ENCODE measurements at places on chromosomes 5 and 9.

DNA sequence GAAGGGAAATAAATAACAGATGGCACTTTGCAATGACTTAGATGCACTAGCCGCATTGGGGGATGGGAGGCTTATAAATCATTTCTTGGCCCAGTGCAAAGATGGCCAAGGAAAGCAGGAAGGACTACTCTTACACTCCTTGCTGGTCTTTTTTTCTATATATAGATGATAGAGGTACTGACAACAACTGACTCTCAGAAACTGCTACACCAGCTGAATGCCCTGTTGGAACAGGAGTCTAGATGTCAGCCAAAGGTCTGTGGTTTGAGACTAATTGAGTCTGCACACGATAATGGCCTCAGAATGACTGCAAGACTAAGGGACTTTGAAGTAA is 1.7 kb downstream of the CCNG1 start:
- DNase-seq, result no peak

DNA sequence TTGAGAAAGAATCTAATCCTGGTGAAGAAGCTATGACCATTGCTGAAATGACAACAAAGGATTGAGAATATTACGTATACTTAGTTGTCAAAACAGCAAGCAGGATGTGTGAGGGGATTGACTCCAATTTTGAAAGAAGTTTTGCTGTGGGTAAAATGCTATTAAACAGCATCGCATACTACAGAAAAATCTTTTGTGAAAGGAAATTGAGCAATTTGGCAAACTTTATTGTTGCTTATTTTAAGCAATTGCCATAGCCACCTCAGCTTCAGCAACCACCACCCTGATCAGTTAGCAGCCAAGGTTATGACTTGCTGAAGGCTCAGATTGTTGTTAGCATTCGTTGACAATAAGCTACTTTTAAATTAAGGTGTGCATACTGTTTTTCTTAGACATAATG is 22.5 kb upstream of the ARL14EPL start:
- no peak for DNase-seq

DNA sequence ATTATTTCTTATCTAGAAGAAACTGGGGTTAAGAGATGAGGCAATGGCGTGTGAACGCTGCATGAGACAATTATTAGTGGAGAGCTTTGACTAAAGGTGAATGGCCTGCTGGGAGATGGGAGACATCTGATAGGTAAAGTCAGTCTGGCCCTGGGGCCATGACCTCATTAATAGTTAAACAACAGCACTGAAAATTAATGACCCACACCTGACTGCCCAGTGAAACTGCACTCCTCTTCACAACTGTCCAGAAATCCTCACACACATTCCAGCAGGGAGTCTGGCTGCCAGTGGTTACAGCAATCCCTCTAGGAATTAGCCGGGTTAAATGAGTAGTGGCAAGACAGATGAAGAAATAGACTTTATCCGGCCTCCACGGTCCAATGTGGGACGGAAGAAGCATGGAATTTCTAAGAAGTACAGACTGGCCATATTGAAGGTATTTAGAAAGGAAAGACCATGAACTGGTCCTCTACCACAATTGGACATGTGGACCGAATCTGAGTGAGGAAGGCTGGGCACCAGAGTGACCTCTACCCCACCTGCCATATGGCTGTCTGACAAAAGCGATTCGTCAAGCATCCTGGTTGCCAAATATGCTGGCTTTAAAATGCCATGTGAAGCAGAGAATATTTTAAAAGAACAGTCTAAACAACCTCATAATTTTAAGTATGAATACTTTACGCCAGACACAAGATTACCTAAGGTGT is 138.4 kb downstream of the EFNA5 start:
- no peak for DNase-seq

- peak; percentile 8 for DNase-seq
These were observed 62.8 kb downstream of the PFDN1 start for GRCh38 chr5:140239939-140240700.

- no peak for DNase-seq
These were observed at the start of gene EDIL3 for GRCh38 chr5:84384604-84385575. TSS of gene EDIL3 (minus strand) at chr5:84384880. CDS start at chr5:84384374, 506 bp downstream.

DNA sequence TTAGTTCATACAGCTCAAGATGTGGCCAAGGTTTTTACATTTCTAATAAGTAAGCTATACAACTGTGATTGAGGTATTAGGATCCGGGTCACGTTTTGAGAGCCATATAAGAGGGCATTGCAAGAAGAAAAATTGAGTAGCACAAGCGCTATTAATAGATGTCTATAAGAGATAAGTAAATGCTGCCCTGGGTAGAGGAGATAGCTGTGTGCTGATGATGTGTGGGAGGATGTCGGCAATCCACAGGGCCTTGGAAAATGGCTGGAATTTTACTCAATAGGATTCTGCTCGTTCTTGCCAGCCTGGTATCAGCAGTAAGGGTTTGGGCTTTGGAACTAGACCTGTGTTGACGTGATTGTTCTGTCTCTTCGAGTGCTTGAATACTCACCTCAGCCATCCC is 41.6 kb downstream of the CSF1R start:
- DNase-seq, result no peak

- DNase-seq, result no peak
These were observed 58.3 kb downstream of the JAK2 start for GRCh38 chr9:5043381-5043780.

- no peak for DNase-seq
These were observed 1203.4 kb upstream of the DMAC1 start for GRCh38 chr9:9002826-9003583.

GRCh38 chr9:126833710-126834345 is 26.6 kb upstream of the ZBTB34 start:
- no peak for DNase-seq

- DNase-seq, result peak; percentile 41
These were observed 18.3 kb upstream of the HSDL2 start for GRCh38 chr9:112361601-112362000.

DNA sequence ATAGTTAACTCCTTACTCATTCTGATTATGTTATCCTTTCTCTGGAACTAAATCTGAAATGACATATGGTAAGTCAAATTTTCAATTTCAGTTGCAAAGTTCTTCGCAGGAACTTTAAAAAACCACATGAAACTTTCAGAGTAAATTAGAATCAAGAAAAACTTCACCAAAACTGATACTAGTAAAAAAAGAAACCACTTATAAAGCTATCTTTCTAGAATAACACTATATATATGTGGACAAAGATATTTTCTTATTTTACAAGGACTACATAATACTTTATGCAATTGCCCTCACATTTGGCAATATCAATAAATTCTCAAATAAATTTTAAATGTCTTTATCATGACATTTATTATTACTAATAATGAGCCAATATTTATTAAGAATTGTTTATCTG is 1847.1 kb upstream of the NUDT12 start:
- DNase-seq, result no peak

DNA sequence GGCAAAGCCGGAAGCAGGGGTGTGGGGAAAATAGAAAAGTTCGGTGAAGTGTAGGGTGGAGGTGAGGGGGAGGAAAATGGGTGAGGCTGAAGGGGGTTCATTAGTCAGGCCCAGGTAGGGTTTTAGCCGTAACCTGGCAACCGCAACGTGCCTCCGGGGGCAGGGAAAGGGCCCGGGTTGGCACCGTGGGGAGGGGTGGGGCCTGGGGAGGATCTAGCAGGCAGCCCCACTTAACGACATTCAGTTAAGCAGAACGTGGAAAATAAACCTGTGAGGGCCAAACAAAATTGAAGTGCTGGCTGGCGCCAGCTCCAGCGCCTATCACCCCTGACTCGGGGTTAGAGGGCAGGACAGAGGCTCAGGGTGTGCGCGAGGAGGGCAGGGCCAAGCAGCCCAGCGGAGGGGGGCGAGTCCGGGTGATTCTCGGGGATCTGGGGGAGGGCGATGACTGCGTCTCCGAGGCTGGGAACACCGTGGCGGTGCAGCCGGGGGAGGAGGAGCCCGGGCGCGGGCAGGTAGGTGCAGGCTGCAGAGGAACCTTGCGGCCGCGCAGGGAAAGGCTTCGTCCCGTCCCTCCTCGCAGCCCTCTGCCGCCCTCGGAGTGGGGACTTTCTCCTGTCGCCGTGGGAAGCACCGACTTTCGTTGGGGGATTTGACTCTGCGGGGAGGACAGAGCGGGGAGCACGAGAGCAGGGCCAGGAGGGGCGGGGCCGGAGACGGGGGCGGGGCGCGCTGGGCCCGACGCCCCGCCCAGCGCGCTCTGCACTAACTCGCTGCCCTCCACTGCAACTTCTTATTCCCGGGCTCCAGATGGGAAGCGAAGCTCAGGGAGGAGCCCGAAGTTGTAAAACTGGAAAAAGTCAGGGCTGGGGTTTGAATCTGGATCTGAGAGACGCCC is 5.1 kb downstream of the RGS14 start:
- DNase-seq, result peak; percentile 70

GRCh38 chr5:94396687-94397086 is 221.7 kb downstream of the KIAA0825 start:
- DNase-seq, result no peak

- DNase-seq, result no peak
These were observed 83.1 kb upstream of the CPLX2 start for GRCh38 chr5:175788155-175788787.

- DNase-seq, result no peak
These were observed 24.2 kb downstream of the ENHO start for GRCh38 chr9:34498553-34498952.

GRCh38 chr5:71586052-71586940 is 844 bp upstream of the MCCC2 start:
- no peak for DNase-seq

- DNase-seq, result no peak
These were observed 19.0 kb downstream of the UNC13B start for GRCh38 chr9:35180801-35181200.

DNA sequence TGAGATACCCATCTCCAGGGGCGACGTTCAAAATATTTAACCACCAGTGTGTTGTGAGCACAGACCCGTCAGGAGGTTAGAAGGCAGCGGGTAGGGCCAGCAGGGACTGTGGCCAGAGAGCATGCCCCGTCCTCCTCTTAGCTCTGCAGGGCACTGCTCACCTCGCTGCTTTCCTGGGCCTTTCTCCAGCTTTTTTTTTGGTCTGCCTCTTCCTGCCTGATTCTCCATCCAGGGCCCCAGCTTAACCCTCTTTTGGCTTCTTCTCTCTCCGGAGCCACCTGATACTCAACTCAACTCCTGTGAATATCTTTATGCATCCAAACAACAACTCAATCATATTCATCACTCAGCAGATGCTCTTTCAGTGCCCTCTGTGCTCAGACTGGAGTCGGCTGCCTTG is 44.0 kb downstream of the TMOD1 start:
- no peak for DNase-seq

- DNase-seq, result peak; percentile 66
These were observed 79.4 kb downstream of the ESM1 start for GRCh38 chr5:54905942-54906537.

DNA sequence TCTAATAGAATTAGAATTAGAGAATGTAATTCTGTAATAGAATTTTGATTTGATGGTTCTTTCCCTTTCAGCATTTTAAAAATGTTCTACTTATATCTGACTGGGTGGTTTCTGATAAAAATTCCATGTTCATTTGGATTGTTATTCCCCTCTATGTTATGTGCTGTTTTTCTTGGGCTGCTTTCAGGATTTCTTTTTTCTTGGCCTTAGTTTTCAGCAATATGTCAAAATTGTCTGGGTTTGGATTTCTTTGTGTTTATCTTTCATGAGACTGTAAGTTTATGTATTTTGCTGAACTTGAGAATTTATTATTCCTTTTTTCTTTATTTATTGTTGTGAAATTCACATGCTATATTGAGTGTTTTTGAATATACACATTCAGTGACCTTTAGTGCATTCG is 189.1 kb downstream of the RANBP17 start:
- no peak for DNase-seq

DNA sequence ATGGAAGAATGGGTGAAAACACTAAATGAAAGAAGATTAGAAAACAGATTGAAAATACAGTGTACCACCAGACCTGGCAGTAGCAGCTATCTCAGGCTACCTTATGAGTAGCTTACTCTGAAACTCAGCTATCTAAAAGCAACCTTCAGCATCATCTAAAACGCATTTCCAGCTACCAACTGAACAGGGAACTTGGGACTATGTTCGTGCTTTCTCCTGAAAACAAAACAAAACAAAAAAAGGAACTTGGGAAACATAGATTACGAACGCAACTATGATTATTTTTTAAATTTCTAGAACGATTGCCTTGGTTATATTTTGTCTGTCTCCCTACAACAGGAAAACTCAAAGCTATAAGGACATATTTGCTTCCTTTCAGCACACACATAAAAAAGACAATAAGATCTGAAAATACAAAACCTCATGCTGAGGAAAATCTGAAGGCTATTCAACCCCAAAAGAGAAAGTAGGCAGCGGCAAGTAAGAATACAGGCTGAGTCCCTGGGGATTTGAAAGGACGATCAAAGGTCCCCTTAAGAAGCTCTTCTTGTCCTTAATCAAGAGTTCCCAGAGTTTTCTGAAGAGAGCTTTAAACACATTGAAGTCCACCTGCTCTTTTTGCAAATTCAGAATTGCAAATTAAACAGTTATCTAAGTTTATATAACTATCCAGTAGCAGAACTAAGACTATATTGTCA is 53.4 kb downstream of the OR2K2 start:
- no peak for DNase-seq

GRCh38 chr5:51227963-51228470 is 155.2 kb upstream of the ISL1 start:
- no peak for DNase-seq

GRCh38 chr5:52963636-52964035 is 25.5 kb upstream of the ITGA2 start:
- DNase-seq, result no peak

GRCh38 chr9:114851306-114851705 is 45.5 kb upstream of the TNFSF15 start:
- DNase-seq, result no peak

DNA sequence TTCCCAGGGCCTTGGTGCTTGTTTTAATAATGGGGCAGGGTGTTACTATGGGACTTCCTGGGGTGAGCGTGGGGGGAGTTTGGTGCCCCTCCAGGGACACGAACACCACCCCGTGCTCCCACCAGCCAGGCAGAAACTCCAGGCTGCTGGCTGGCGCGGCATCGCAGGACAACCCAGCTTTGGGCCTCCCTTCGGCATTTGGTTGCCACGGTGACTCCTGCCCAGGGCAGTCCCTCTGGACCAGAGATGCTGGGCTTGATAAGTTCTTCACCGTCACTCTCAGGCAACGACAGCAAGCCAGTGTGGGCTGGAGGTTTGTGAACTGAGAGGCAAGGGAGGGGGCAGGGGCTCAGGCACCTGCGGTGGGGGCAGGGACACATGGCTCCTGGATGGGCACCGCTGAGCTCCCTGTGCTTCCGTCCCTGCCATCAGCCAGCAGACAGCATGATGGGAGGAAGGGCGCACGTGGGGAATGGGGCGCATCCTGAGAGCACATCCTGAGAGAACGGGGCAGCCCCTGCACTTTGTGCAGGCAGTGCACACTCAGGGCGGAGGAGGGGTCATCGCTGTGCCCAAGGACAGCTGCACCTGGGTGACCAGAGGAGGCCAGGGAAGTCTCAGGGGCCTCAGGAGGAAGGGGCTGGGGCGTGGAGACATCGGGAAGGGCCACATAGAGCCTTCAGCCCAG is 116.4 kb downstream of the RXRA start:
- no peak for DNase-seq

- peak; percentile 39 for DNase-seq
These were observed 572 bp downstream of the NR4A3 start for GRCh38 chr9:99822109-99822805.

GRCh38 chr9:27365707-27366376 is 68.9 kb upstream of the EQTN start:
- no peak for DNase-seq

GRCh38 chr9:95807326-95807947 is 68.1 kb upstream of the ERCC6L2 start:
- no peak for DNase-seq
